Stimulated activated CD8-positive, alpha-beta memory T cell treated with anti-CD3 and anti-CD28 coated beads, Interleukin-4, amount 100 ng/mL, for 1 hour (primary cell): ENCODE measurements at places on chromosomes 4 and X.

DNA sequence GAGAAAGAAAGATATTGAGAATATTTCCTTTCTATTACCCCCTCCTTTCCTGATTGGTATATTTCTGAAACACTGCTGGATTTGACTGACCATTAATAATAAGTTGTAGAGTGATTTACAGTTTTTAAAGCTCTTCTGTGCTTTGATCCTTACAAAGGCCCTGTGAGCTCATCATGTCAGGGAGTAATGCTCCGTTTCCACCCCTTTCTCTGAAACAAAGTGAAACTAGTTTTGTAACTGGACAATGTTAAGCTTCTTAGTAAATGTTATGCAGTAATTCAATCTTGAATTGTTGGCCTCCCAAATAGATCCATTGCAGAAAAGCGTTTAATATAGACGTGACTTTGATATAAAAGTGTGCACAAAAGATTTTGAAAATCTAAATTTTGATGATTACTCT, 190.1 kb upstream of the GNPDA2 start:
- DNase-seq = no peak

DNA sequence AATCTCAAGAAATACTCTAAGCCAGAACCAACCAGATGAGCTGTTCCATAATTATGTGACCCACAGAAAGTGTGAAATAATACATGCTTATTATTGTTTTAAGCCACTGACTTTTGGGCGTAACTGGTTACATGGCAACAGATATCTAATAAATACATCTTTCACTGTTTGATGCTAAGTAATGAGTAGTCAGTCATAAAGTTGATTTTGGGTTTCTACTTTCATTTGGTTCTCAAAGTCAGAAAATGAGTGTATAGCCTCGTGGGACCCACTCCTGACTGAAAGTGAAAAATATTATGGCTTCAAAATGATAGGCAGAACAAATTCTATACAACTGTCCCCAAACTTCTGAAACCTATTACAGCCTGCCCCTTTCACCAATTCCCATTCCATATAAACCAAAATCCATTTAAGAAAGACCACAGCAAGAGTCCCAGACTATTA, 88.0 kb upstream of the CBR4 start:
- no peak for DNase-seq

DNA sequence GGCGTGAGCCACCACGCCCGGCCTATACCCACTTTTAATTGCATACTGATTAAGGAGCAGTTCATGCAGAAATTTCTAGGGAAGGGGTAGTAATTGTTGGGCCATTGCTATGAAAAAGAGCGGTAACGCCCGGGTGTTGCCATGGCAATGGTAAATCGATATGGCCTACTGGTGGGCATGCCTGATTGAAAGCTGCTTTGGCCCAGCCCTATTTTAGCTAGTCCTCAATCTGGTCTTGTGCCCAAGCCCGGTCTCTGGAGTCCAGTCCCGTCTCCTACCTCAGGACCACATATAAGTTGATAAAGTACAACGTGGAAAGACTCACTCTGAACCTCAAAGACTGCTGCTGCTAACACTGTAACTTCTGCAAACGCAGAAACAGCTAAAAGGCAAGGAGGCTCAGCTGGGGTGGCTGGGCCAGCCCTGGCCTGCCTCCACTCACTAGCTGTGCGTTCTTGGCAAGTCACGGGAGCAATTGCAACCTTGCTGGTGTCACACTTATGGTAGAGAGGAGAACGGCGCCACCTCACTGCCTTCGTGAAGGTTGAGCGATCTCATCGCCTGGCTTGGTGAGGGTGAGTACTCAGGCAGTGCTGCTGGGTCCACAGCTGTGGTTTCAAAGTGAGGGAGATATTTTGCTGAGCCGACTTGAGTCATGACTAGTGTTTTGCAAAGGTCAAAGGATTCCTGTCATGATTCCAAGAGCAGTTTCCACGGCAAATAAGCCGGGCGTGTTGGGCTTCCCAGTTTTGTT, 57.0 kb upstream of the GRPEL1 start:
- DNase-seq = no peak

DNA sequence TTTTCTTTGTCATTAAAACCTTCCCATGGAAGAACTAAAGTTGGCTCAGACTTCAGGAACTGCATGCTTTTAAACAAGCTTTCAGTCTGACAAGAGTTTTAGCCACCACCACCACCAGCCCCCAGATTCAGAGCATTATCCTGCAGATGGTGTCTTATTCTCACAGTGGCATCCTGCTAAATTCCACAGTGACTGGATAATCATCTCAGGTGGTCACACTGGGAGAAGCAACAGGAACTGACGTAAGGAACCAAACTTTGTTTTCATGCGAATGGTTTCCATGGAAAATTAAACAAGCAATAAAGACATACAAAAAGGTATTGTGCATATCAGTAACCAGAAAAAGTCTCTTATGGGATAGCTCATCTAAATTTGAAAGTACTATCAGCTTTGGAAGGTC, 370.7 kb downstream of the FBXW7 start:
- no peak for DNase-seq

- DNase-seq = no peak
Measured at GRCh38 chrX:19931146-19931545, 43.7 kb upstream of the SH3KBP1 start.

GRCh38 chr4:38452009-38452408, 212.0 kb upstream of the KLF3 start:
- no peak for DNase-seq

DNA sequence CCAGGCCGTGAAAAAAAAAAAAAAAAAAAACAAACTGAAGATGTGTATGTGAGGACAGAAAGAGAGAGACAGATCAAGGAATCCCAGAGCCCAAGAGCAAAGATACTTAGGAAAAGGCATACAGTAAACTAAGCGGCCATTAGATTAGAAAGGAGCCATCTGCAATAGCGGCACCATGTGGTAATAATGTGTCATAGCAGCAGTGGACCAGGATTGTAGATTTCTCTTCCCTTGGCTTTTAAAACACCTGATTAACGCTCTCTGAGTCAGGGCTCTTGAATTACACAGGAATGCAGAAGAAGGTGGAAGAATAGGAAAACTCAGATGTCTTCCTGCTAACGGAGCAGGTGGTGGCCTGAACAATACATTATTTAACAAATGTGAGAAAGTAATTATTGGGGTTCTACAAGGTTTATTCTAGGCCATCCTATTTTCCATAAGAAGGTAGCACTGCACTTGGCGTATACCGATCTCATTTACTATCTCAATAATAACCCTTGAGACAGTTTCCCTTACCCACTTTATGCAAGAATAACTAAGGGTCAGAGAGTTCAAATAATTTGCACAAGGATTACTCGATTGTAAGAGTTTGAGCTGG, 182.7 kb downstream of the KCNIP4 start:
- no peak for DNase-seq

GRCh38 chr4:47106561-47106960, 75.2 kb downstream of the GABRB1 start:
- DNase-seq = no peak

GRCh38 chrX:104325213-104325585, 70.5 kb upstream of the ESX1 start:
- no peak for DNase-seq

DNA sequence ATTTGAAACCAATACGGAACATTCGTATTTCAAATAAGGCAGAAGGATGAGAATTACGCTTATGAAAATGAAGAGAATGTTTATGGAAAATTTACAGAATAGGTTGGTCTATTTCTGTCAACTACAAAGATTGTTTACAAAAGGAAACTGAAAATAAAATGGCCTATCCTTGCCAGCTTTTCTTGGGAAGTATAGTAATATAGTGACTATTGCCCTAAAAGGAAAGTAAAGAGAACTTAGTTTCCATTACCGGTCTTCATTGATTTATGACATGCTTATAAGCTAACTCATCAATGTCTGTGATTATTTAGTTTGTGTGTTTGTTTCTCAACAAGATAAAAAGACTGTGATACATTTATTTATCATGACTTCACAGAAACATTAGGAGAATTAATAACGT, 2.9 kb upstream of the SPRY1 start:
- no peak for DNase-seq

- DNase-seq = no peak
Measured at GRCh38 chrX:23783589-23784469, 856 bp downstream of the SAT1 start.

DNA sequence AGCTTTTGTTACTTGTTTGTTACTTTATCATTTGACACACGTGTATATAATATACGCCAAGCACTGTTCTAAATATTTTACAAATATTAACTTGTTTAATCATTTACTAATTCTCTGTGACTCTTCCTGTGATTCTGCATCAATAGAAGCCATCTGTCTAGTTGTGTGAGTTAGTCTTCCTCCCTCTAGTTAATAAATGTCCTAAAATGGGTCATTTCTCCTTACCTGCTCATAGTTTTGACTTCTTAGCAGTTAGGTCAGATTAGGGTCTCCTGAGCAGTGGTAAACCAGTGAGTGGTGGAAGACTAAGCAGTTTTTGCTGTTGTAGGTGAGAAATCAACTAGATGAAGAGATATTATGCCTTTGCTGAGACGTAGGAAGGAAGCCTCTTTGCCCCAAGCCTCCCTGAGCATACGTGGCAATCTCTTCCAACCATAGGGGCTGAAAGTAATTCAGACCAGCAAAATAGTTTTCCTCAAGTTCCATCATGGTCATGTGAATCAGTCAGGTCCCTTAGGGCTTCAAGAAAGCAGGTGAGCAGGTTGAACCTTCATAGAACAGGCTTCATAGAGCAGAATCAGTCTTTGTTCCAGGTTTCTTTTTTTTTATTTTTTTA, 38.7 kb upstream of the THOC2 start:
- no peak for DNase-seq

DNA sequence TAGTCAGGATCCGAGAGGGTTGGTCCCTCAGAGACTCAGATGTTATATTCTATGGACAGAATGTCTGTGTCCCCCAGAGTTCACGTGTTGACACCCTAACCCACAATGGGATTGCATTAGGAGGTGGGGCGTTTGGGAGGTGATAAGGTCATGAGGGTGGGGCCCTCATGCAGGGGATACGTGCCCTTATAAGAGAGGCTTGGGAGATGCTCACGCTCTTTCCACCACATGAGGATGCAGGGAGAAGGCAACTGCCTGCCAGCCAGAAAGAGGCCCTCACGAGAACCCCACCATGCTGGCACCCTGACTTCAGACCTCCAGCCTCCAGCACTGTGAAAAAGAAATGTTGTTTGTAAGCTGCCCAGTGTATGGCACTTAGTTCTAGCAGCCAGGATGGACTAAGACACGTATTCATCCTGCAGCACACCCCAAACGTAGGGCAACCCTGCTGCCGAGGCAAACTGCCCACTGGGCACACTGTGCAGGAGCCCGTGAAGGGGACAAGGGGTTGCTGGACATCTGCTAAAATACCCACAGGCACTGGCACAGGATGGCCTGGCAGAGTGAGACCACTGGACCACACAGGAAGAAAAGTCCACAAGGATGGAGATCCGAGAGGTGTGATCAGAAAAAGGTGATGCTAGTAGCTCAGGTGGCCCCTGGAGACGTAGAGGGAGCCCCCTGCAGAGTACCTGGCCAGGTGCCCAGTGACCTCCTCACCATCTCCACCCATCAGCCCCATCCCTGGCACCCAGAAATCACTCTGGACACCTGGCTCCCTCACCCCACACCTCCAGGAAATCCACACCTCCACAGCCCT, 62.7 kb downstream of the HTRA3 start:
- no peak for DNase-seq

- no peak for DNase-seq
Measured at GRCh38 chrX:112025753-112026152, 56.8 kb downstream of the TRPC5 start.

DNA sequence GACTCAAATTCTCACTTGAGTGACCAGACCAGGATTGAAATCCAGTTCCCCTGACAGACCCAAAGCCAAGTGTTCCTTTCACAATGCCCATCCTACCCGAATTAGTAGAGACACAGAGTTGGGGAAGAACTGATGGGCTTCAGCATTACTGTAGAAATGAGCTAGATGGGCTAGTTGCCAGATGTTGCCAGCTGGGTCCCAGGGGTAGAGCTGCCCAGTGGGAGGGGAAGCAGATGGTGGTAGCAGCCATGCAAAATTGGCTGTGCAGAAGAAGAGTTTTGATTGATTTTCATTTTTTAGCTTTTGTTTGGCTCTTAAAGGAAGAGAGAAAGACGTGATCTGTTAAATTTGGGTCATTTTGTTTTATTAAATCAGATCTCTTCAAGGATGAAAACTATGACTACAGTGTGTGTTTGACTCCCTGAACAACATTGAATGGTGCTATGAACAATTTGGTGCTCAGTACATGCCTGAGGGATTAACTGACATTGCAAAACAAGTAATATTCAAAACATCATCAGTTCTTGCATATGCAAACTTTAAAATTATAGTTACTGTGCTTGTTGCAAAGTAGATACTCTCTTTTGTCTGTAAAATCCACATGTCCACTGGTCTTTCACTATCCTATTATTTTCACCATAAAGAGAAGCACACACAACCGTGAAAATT, 86.0 kb downstream of the PARM1 start:
- DNase-seq = no peak

DNA sequence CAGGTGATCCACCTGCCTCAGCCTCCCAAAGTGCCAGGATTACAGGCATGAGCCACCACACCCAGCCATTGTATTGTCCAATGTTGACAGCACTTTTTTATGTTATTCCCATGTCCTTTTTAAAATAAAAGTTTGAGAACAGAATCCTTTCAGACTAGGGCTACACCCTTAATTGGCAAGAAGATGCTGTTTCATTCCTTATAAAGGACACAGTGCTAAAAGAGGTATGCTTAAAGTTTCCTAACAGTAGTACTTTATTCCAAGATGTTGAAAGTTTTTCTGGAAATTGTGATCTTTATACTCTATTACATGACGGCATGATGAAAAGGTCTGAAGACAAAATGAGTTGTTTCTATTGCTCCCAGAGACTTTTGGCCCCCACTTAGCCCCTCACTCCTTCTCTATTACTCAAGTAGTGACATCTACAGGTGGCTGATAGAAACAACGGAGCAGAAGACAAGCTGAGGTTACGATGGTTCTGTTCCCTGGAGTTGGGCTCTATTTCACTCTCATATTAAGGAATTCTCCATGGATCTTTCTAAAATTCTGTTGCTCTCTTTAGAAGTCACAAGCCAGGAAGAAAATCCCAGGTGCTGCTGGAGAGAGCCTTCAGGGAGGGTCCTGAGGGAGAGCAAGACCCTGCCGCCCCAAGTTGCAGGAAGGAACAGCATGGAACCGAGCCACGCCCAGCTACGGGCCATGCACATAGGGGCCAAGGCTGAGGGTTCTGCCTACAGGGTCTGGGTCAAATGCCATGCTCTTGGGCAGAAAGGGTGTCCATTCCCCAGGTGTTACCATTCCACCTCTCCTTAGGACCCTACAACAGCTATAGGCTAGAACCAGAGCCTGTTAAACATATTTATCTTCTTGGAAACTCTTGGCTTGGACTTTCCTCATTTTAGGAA, 22.8 kb downstream of the RPL9 start:
- no peak for DNase-seq

GRCh38 chrX:35826503-35826902, 28.4 kb downstream of the MAGEB16 start:
- DNase-seq = no peak

- DNase-seq = no peak
Measured at GRCh38 chr4:4855301-4856070, 4.0 kb upstream of the MSX1 start.

- no peak for DNase-seq
Measured at GRCh38 chr4:119493886-119494285, 134.7 kb downstream of the PDE5A start.
